ENCODE measurements at places on chromosomes 6 and 20.

GRCh38 chr6:53822401-53823125 lies 27.8 kb downstream of the LRRC1 start:
- DNase-seq, result no peak

DNA sequence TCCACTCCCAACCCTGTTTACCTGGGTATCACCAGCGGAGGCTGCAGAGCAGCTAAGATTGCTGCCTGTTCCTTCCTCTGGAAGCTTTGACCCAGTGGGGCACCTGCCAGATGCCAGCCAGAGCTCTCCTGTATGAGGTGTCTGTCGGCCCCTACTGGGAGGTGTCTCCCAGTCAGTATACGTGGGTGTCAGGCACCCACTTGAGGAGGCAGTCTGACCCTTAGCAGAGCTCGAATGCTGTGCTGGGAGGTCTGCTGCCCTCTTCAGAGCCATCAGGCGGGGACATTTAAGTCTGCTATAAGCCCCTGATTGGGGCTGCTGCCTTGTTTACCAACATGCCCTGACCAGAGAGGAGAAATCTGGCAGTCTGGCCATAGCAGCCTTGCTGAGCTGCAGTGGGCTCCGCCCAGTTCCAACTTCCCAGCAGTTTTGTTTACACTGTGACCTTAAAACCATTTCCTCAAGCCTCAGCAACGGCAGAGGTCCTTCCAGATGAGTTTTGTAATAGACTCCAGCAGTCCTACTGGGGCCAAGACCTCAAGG lies 2.8 kb downstream of the RAET1E start:
- peak; percentile 71 for DNase-seq

DNA sequence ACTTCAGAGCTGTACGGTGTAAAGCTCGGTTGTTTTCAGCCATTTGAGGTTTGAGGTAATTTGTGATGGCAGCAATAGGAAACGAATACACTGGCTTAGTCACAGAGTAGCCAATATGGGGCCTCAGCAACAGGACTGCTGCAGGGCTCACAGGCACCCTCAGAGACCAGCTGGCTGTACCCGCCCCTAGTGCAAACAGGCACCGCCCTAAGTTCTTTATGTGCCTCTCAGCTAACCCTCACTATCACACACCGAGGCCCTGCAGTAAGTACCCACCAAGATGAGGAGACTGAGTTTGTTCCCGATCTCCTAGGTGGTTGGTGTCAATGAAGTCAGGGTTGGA lies 11.2 kb upstream of the SERPINB9 start:
- DNase-seq, result peak; percentile 28

GRCh38 chr6:38371881-38372280 lies 267.8 kb downstream of the BTBD9 start:
- no peak for DNase-seq

DNA sequence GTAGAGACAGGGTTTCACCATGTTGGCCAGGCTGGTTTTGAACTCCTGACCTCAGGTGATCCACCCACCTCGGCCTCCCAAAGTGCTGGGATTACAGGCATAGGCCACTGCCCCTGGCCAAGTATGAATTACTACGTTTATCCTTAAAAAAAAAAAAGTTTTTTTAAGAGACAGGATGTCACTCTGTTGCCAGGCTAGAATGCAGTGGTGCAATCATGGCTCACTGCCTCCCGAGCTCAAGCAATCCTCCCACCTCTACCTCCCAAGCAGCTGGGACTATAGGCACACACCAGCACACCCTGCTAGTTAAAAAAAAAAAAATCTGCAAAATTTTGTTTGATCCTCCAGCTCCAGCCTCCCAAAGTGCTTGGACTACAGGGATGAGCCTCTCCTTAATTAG lies 23.1 kb downstream of the IYD start:
- DNase-seq, result no peak

DNA sequence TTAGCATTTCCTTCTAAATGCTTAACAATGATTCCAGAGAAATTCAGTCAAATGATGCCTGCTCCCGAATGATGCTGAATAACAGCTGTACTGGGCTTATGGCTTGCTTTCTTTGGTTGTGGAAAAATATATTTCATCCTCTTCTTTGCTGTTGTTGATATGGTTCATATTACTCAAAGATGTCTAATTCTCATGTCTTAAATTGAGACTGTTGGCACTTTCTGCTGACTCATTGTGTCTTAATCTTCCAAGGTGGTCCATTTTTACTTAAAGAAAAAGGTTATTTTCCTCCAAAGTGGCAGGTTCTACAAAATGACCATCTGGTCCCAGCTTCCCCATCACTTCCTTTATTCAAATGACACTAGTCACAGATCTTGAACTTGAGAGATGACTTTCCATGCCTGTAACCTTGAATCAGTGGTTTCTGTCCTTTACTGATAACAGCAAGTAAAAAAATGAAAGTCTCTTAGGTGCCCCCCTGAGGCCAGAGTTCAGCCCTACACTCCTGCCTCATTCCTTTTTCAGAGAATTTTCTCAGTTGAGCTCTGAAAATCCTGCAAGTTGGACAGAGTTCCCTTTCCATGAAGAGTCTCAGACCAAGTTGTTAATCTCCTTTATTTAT lies 6.9 kb downstream of the SNAP25 start:
- DNase-seq, result no peak

DNA sequence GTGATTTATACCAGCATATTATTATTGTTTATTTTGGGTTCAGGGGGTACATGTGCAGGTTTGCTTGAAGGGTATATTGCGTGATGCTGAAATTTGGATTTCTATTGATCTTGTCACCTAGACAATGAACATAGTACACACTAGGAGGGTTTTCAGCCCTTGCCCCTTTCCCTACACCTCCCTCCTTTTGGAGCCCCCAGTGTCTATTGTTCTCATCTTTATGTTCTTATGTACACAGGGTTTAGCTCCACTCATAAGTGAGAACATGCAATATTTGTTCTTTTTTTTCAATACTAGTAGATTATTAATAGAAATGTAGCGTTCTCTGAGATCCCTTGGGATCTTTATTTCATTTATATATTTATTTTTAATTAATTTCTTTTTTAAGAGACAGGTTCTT lies 79.2 kb upstream of the MRAP2 start:
- DNase-seq, result no peak

DNA sequence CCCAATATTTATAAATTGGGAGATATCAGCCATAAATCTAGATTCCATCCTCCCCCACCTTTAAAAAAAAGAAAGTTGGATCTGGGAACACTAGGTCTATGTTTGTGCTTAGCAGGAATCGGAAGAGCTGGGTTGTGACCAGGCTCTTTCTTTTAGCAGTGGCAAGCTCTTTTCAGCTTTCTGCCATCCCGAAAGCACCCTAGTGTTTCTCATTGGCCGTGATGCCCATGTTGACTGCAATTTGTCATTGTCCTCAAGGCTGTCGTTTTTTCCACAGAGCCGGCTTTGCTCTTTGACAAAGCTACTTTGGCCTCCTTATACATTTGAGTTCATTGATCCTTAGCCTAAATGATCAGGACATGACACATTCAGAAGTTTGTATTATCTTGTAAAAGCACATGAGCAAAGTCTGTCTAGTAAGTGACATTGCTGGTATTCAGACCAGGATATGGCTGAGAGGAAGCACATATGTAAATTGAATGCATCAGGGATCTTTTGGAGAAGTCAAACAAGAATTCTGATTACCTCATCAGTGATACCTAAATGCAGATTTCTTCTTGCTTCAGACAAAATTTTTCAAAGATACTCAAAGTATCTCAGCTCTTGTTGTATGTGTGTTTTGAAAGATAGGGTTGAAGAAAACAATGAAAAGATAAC lies 50.1 kb downstream of the CARMIL1 start:
- no peak for DNase-seq

DNA sequence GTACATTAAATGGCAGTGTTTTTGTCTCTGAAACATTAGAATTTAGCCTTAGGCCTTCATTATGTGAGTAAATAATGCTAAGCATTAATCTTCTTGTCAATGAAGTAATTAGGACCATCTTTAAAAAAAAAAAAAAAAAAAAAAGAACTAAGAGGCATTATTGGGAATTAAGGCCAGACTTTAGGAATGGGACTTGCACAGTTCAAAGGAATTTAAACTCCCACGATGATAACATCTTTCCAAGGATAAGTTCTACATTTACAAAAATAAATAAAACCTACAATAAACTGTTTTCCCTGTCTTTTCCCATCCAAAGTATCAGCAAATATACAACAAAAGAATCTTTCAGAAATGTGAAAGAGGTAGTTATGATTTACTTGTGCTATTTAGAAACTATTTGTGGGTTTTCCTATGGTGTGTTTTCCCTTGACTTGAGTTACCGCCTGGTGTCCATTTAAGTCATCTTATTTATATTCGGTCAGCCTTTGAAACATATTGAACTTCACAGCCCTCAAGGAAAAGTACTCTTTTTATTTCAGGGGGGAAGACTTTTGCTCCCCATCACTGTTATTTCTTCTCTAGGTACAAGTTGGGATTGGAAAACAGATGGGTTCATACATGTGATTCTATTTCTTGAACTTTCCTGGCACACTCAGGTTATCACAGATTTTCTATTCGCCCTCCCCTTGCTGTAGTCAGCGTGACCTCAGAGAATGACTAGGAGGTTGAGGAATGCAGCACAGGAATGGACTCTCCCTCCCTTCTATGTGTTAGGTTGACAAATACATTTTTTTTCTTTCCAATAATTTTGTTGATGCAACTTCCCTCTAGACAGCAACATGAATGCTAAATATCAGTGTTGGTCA lies 13.6 kb downstream of the STMND1 start:
- no peak for DNase-seq

GRCh38 chr6:121603486-121603885 lies 168.0 kb downstream of the GJA1 start:
- DNase-seq, result no peak
